Right ventricle myocardium superior (tissue), 1 donor: ENCODE measurements at places on chromosomes 5 and 9. TPM values are rescaled to one million over a fixed set of nuclear protein-coding genes. Genes with fewer than 3 reads are reported as not detected.

RAD23B gene
- total RNA-seq: 91.8 TPM

WNT8A gene
- total RNA-seq: not detected

DNA sequence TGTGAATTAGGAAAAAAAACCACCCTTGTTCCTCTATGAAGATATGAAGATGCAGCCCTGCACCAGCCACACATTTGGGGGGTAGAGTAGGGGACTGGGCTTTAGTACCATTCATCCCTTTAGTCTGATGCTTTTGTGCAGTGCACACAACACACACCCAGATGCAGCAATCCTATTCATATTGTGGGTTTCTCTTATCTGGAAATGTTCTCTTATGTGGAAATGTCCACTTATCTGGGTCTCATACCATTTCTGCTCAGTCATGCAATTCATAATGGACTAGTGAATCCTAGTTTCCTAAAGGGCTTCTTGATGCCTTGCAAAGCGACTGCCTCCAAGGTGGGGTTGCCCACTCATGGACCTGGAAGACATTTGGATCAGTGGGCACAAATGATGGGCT, 47.8 kb downstream of the C9orf152 start:
- DNase-seq: no peak

DNA sequence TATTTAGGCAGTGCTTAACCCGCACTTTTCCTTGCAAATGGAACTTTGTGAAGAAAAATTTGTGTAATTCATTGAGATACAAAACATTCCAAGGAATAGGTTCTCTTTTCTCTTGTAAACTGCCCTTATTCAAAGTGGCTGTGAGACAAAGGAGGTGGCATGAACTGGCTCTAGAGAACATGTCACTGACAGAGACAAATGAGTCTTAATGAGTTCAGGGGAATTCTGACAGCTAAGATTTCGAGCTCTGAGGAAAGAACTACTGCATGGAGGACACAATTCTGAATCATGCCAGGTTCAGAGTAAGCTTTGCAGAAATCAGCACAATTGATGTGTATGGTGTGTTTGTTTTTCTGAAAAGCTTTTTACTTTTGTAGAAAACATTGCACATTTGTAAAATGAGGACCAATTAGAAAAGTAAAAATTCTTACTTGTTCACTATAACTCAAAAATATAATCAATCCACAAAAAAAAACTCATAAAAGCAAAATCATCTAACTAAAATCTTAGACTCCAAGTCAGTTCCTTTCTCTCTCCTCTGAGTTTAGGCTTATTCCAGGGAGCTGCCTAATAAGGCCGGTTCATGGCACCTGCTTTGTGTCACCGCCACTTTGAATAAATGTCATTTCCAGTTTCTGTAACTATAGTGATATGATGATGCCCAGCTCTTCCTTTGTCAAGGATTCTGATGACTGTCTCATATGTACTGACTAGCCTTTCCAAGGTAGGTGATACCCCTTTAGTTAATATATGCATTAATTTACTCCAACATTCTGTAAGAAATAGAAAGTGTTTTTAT, 163.2 kb downstream of the HCN1 start:
- DNase-seq: no peak

DNA sequence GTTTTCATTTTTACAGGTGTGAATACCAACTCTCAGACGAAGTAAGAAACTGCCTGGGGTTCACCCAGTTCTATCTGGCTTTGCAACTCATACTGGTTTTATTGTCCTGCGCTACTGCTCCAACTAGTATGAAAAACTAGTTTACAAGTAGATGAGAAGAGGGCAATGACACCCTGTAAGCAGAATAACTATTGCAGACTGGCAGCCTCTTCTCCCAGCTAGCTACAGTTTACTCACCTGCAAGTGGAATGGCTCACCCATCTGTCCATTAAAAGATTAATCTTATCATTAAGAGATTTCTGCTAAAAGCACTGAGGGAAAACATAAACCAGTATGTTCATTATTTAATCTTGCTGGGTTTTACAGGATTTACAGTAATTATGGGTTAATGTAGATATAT, 113.4 kb downstream of the FRMD3 start:
- no peak for DNase-seq
